ENCODE measurements at places on chromosomes 3 and 15. TPM values are rescaled to one million over a fixed set of nuclear protein-coding genes. Genes with fewer than 3 reads are reported as not detected.

DNA sequence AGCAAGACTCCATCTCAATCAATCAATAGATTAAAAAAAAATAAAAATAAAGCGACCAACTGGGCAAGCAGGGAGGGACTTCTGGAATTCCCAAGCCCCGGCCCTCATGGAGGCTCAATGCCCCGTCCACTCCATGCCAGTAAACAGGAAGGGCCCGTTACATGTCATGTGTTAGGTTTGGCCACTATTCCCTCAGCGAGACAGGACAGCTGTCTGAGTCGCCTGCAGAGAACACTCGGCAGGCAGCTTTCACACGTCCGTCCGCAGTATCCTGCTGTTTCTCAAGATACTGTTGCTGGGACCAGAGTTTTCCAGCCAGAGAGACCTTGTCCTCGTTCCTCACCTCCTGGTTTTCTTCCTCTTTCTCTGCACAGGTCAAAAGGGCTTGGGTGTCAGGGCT, 18.0 kb downstream of the TMEM44 start:
- DNase-seq: no peak

GRCh38 chr3:64349551-64349950, 124.3 kb upstream of the PRICKLE2 start:
- DNase-seq: no peak

- DNase-seq: no peak
Observed at GRCh38 chr3:62708638-62709373, 166.4 kb downstream of the CADPS start.

DNA sequence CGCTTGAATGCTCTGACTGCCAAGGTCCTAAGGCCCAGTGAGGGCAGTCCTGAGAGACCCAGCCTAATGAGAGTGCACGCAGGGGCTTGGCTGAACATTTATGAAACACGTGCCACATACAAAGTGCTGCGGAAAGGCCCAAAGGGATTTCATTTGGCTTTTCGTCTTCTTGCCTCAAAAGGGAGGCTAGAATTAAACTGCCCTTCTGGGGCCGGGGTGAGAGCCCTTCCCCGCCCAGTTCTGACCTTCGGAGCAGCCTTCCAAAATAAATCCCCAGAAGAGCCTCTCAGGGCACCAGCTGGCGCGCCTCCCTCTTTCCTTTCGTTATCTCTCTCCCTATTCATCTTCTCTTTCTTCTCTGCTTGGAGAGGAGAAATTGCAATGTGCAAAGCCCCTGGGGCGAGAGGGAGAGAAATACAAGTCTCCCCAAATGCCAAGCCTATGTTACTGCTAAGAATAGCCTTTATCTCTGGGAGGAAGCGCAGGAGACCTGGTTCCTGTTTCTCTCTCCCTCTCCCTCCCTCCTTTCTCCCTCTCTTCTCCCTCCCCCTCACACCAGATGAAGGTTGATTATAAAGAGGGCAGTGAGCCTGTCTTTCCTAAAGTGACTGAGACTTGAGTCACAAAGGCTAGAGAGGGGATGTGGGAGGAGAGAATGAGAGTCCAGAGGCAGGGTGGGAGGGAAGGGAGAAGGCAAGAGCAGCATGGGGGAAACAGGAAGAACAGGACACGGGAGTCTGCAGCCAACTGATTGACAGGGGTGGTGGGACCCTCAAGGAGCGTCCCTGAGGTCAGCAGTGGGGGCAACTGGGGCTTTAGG, 36.7 kb upstream of the NDUFB4 start:
- no peak for DNase-seq

GRCh38 chr3:82087958-82088357, 326.5 kb upstream of the GBE1 start:
- DNase-seq: no peak

GRCh38 chr3:193655831-193656433, 62.9 kb downstream of the OPA1 start:
- DNase-seq: no peak

- no peak for DNase-seq
Observed at GRCh38 chr15:66803749-66804148, 101.7 kb downstream of the SMAD6 start.

DNA sequence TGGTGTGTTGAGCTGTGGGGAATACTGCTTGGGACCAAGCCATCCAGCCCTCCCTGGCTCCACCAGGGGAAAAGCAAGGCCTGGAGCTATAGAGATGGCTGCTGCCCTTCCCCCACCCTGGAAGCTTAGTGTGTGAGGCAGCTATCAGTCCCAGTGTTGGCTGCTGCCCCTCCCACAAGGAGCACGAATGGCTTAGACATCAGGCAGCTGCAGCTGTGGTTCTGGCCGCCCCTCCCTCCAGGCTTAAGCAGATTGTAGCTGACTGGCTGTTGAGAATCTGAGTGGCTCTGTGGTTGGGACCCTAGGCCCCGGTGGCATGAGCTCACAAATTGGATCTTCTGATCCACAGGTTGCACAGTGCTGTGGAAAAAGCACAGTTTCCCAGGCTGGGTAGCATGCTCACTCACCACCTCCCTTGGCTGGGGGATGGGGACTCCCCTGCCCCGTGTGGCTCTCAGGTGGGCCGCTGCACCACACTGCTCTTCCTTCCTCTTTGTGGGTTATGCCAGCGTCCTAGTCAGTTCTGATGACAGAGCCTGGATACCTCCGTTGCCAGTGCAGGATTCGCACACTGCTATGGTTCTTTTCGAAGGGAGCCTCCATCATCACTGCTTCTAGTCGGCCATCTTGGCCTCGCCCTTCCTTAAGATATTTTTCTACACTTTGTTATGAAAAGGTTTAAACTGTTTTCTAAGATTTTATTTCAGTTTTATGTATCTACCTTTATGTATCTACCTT, 21.2 kb upstream of the SUCNR1 start:
- no peak for DNase-seq

DNA sequence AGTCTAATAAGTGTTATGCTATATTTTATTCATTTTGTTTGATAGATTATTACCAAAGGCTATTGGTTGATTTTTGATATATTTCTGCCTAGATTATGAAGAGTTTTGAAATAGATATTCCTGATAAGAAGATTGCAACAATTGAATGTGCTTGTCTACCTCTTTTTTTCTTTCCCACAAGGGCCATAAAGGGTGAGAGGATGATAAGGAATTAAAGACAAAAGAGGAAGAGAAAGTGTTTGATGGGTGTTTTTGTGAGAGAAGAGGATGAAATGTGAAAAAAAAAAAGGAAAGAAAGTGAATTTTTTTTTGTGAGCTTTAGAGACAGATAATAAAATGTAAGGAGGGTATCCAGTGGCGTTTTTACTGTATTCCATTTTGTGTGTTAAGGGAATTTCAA, 244.4 kb downstream of the CHST2 start:
- DNase-seq: no peak

DNA sequence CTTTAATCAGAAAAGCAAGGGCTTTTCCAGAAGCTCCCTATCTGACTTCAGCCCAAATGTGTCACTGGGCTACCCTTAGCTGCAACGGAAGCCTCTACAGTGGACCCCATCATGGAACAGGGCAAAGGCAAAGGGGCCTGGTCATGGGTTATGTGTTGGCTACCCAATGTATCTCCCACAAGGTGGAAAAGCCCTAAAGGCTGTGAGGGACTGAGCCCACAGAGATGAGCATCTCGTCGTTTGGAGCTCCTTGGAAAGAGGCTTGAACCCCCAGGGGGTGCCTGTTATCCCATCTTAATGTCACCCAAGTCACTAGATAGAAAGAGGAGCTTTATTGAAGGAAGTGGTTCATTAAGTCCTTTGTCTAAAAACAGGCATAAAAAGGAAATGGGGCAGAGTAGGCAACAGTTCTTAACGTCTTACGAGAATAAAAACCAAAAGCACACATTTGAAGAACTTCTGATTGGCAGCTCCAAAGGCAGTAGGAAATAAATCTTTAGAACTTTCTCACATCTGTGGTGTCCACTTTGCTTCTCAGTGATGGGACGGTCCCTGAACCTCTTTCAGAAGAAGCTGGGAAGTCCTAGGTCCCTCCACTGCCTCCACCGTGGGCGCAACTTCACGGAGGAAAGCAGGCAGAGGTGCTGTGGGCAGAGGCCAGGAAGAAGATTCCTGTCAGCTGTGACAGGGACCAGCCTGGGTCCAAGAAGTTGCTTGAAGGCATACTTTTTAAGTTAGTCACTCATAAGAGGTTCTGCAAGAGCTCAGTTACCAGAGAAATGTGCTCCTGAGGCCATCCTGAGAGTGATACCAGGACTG, 93.7 kb downstream of the MYLK start:
- DNase-seq: no peak

GRCh38 chr15:98121536-98121935, 161.0 kb downstream of the ARRDC4 start:
- no peak for DNase-seq

TRAT1 gene
- total RNA-seq: 151 TPM

GABRG3 gene
- not detected for total RNA-seq

AP2M1 gene
- total RNA-seq: 223 TPM

SCN11A gene
- 0.02 TPM for total RNA-seq

COLQ gene
- 3.3 TPM for total RNA-seq

TTC23 gene
- total RNA-seq: 1.6 TPM

CRYGS gene
- total RNA-seq: 5.7 TPM

TNFAIP8L3 gene
- total RNA-seq: not detected
